Trophoblast cell (in vitro differentiated cells and primary cell): ENCODE measurements at places on chromosomes 13 and 19.
A peak's percentile ranks its signal among the peaks of the same experiment; 100 is the strongest.

DNA sequence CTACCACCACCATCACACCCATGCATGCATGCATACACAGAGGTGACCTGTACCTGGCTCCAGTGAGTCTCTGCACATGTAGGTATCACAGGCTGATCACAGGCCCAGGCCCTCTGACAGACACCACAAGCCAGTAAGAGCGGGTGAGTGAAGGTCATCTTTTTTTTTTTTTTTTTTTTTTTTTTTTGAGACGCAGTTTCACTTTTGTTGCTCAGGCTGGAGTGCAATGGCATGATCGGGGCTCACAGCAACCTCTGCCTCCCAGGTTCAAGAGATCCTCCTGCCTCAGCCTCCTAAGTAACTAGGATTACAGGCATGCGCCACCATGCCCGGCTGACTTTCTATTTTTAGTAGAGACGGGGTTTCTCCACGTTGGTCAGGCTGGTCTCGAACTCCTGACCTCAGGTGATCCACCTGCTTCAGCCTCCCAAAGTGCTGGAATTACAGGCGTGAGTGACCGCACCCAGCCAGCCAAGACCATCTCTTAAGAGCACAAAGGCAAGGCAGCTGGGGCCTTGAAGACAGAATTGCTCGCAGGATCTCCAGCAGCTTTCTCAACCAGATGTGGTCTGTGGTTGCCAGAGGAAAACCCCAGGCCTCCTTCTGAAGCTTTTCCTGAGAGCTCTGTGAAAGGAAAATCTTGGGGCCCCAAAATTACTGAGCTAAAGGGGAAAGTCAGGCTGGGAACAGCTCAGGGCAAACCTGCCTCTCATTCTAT is 3.2 kb upstream of the NKG7 start:
- H3K4me1 ChIP-seq, result no peaks in the 10 kb centered on the region
- H3K27ac ChIP-seq, result no peak overlapping the region
- H3K36me3 ChIP-seq, result no peaks in the 10 kb centered on the region
- no peak for DNase-seq

DNA sequence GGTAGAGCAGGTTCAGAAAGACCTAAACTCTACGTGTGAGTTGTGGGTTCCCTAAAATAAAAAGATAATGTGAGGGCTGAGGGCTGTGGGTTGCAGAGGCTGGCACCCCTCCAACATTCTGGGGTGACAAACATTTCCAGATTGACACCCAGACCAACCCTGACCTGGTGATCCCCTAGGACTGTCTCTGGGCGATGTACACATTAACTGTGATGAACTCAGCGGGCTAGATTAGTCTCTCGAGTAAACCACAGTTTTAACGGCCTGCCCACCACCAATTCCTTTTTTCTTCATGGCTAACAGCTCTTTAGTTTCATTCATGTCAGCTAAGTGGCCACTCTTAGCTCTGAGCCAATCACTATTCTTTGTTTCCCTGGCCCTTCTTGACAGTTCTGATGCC is 24.8 kb downstream of the SIAH3 start:
- DNase-seq, result no peak
- H3K36me3 ChIP-seq, result no peaks in the 10 kb centered on the region
- no peak overlapping the region for H3K27ac ChIP-seq
- no peaks in the 10 kb centered on the region for H3K4me1 ChIP-seq

DNA sequence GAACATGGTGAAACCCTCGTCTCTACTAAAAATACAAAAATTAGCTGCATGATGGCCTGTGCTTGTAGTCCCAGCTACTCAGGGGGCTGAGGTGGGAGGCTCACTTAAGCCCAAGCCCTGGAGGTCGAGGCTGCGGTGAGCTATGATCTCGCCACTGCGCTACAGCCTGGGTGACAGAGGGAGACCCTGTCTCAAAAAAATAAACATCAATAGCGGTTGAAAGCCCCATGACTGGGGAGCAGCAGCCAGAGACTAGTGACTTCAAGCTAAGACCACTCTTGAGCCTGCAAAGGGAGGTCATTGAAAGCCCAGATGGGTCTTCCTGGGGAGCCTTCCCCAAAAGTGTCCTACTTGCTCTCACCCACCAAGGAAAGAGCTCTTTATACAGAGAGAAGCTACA is 11.9 kb upstream of the ZNF709 start:
- DNase-seq, result no peak
- no peaks in the 10 kb centered on the region for H3K36me3 ChIP-seq
- H3K27ac ChIP-seq, result no peak overlapping the region
- H3K4me3 ChIP-seq, result no peak overlapping the region
- peaks cover 2% of the 10 kb centered on the region for H3K4me1 ChIP-seq
- no peaks in the 10 kb centered on the region for H3K27me3 ChIP-seq

GRCh38 chr13:20181188-20181587 is 11.6 kb downstream of the GJB2 start:
- no peak for DNase-seq
- no peaks in the 10 kb centered on the region for H3K36me3 ChIP-seq
- H3K27me3 ChIP-seq, result no peaks in the 10 kb centered on the region
- H3K4me3 ChIP-seq, result no peak overlapping the region
- no peak overlapping the region for H3K27ac ChIP-seq

GRCh38 chr19:34707661-34708060 is 26.4 kb upstream of the ZNF181 start:
- no peak overlapping the region for H3K4me3 ChIP-seq
- H3K27ac ChIP-seq, result no peak overlapping the region
- no peak for DNase-seq
- no peaks in the 10 kb centered on the region for H3K27me3 ChIP-seq

GRCh38 chr19:13010038-13010991 is 15.0 kb downstream of the NFIX start:
- H3K27ac ChIP-seq, result no peak overlapping the region
- H3K4me3 ChIP-seq, result no peak overlapping the region
- DNase-seq, result no peak
- H3K36me3 ChIP-seq, result no peaks in the 10 kb centered on the region
- peaks cover 83% of the 10 kb centered on the region for H3K27me3 ChIP-seq
- H3K4me1 ChIP-seq, result no peaks in the 10 kb centered on the region

DNA sequence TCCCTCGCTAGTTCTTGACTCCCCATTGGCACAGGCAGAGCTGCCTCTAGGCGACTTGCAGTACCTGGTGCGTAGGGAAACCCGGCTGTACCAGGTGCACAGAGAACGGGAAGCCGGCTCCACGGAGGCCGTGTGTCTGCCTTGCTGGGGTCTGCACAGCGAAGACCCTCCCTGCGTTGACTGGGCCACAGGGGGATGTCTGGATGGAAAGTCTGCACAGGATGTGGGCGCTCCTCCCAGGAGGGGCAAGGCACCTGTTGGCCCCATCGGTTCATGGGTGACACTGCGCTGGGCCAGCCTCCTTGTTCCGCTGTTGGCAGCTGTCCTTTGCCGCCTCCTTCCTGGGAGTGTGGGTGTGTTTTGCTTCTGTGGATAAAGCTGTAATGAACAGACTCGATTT is 138.3 kb downstream of the TEX29 start:
- no peak overlapping the region for H3K27ac ChIP-seq
- no peak for DNase-seq
- H3K36me3 ChIP-seq, result no peaks in the 10 kb centered on the region

GRCh38 chr13:91017669-91018053 is 329.8 kb upstream of the MIR17HG start:
- no peak overlapping the region for H3K4me3 ChIP-seq
- no peaks in the 10 kb centered on the region for H3K36me3 ChIP-seq

GRCh38 chr19:53333066-53333462 is 485 bp upstream of the ZNF845 start:
- peak overlapping the region; percentile 70 for H3K27ac ChIP-seq
- peak; percentile 93 for DNase-seq
- no peaks in the 10 kb centered on the region for H3K27me3 ChIP-seq
- H3K4me1 ChIP-seq, result peaks cover 5% of the 10 kb centered on the region
- peak overlapping the region; percentile 38 for H3K4me3 ChIP-seq

- H3K27me3 ChIP-seq, result no peaks in the 10 kb centered on the region
- H3K4me1 ChIP-seq, result no peaks in the 10 kb centered on the region
- no peak for DNase-seq
- no peak overlapping the region for H3K27ac ChIP-seq
Measured at GRCh38 chr13:79194272-79194671, 211.8 kb downstream of the RBM26 start.

DNA sequence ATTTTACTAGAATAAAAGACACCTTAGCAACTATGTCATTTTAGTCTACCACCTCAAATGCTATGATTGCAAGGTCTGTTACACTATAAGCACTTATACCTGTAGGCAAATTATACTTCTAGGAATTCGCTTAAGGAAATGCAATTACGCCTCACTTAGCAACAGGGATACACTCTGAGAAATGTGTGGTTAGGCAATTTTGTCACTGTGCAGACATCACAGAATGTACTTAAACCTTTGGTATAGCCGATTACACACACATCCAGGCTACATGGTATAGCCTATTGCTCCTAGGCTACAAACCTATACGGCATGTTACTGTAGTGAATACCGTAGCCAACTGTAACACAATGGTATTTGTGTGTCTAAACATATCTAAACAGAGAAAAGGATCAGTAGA is 30.0 kb upstream of the ZNF573 start:
- no peak overlapping the region for H3K4me3 ChIP-seq
- H3K4me1 ChIP-seq, result no peaks in the 10 kb centered on the region
- H3K27me3 ChIP-seq, result no peaks in the 10 kb centered on the region
- H3K27ac ChIP-seq, result no peak overlapping the region
- DNase-seq, result peak; percentile 88

GRCh38 chr19:11560404-11561051 is 1.5 kb upstream of the ELOF1 start:
- DNase-seq, result no peak
- H3K27me3 ChIP-seq, result no peaks in the 10 kb centered on the region
- no peak overlapping the region for H3K27ac ChIP-seq
- no peak overlapping the region for H3K4me3 ChIP-seq
- peaks cover 8% of the 10 kb centered on the region for H3K4me1 ChIP-seq
- peaks cover 4% of the 10 kb centered on the region for H3K36me3 ChIP-seq

- no peak overlapping the region for H3K4me3 ChIP-seq
- no peaks in the 10 kb centered on the region for H3K4me1 ChIP-seq
- no peaks in the 10 kb centered on the region for H3K36me3 ChIP-seq
- H3K27me3 ChIP-seq, result no peaks in the 10 kb centered on the region
Measured at GRCh38 chr13:111326981-111327642, 6.7 kb downstream of the TEX29 start.

DNA sequence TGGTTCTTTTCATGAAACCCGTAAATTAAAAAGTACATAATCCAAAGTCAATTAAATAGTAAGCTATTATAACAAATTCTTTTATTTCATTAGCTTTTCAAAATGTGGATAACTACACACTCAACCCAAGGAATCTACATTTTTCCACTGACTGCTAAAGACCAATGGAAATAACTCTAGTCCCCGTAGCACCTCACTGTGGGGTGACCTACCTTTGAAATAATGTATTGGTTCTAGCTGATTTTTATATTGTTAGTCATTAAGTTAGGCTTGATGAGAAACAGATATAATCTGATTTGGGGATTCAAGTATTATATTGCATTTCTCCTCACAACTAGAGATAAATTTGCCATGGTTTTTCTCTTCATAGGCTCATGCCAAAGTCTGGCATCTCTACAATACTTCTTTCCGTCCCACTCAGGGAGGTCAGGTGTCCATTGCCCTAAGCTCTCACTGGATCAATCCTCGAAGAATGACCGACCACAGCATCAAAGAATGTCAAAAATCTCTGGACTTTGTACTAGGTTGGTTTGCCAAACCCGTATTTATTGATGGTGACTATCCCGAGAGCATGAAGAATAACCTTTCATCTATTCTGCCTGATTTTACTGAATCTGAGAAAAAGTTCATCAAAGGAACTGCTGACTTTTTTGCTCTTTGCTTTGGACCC is 37.3 kb downstream of the KL start:
- no peaks in the 10 kb centered on the region for H3K27me3 ChIP-seq
- H3K27ac ChIP-seq, result no peak overlapping the region
- no peak overlapping the region for H3K4me3 ChIP-seq

GRCh38 chr19:50325310-50326100 is 3.7 kb downstream of the KCNC3 start:
- no peak overlapping the region for H3K27ac ChIP-seq
- DNase-seq, result peak; percentile 83
- H3K27me3 ChIP-seq, result no peaks in the 10 kb centered on the region
- peak overlapping the region; percentile 72 for H3K4me3 ChIP-seq

DNA sequence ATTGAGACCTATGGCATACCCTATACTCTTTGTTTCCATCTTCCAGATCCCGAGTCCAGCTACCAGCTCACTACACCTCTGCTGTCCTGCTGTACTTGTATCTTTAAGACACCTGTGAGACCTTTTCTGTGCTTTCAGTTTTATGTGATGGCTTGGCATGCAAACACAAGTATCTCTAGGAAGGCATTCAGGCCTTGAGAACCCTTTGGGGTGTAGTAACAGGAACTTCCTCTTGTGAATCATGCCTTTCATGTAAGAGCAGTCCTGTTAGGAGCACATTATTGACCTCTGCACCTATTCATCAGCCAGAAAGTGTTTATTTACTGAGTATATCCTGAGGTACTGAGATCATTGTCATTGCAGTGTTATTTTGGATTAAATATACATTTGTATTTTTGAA is 87.0 kb upstream of the HTR2A start:
- no peak for DNase-seq
- no peaks in the 10 kb centered on the region for H3K4me1 ChIP-seq
- H3K27ac ChIP-seq, result no peak overlapping the region
- H3K27me3 ChIP-seq, result no peaks in the 10 kb centered on the region

- no peak overlapping the region for H3K27ac ChIP-seq
- H3K4me3 ChIP-seq, result no peak overlapping the region
- no peaks in the 10 kb centered on the region for H3K27me3 ChIP-seq
- no peaks in the 10 kb centered on the region for H3K36me3 ChIP-seq
- H3K4me1 ChIP-seq, result peaks cover 8% of the 10 kb centered on the region
- DNase-seq, result peak; percentile 67
Measured at GRCh38 chr19:5345895-5346386, 5.3 kb upstream of the PTPRS start.

DNA sequence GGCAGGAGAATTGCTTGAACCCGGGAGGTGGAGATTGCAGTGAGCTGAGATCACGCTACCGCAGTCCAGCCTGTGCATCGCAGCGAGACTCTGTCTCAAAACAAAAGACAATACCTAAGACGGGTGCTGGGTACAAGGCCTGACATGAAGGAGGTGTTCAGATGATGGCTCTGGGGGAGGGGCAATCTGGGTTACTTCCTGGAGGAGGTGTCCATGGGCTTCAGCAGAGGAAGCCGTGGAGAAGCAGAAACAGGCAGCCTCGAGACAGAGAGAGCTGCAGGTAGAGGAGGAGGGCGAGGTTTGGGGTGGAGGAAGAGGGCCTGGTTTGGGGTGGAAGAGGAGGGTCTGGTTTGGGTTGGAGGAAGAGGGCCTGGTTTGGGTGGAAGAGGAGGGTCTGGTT is 3.6 kb downstream of the MISP start:
- no peak for DNase-seq
- no peaks in the 10 kb centered on the region for H3K36me3 ChIP-seq
- peaks cover 11% of the 10 kb centered on the region for H3K4me1 ChIP-seq
- H3K4me3 ChIP-seq, result no peak overlapping the region
- no peaks in the 10 kb centered on the region for H3K27me3 ChIP-seq
- H3K27ac ChIP-seq, result no peak overlapping the region

- no peaks in the 10 kb centered on the region for H3K27me3 ChIP-seq
- H3K27ac ChIP-seq, result no peak overlapping the region
- no peaks in the 10 kb centered on the region for H3K36me3 ChIP-seq
- DNase-seq, result peak; percentile 91
- no peaks in the 10 kb centered on the region for H3K4me1 ChIP-seq
Measured at GRCh38 chr13:108944760-108945159, 315.3 kb downstream of the MYO16 start.
